ENCODE measurements at places on chromosomes 2 and 18.

GRCh38 chr2:38146907-38147307 lies 71.0 kb upstream of the CYP1B1 start:
- no peak for DNase-seq

GRCh38 chr2:232540441-232541041 lies 1.0 kb downstream of the CHRNG start:
- DNase-seq = no peak

DNA sequence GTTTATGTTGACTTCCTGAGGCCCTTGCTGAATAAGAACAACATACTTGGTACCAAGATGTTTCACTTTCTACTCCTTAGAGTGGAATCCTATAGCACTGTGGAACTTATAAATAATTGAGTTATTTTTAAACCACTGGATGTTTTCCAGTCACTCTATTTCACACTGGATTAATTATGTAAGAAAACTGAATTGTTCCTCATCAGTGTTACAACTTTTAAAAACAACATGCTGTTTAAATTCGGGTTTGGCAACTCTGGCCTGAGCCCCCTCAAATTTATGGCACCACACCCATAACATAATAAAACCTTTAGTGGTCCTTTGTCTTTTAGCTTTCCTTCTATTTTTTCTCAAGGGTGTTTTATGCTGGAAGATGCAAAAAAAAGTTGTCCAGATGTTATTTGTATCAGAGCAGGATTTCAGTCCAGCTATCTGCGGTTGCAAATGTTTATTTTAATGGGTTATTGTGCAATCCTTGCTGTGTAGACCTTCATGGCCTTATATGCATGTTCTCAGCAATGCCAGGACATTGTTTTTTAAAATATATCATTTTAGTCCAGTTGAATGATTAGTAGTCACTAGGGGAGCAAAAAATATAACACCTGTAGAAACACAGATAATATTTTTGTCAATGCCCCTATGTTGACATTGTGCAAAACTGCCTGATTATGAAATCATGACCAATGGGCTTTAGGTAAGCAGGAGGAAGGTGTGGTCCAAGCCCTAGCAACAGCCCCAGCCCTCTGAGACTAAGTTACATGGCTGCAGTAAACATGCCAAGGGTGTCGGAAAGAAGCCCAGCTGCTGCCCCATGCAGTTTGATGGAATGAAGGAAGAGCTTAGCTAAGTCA lies 638.0 kb upstream of the ZEB2 start:
- no peak for DNase-seq

- no peak for DNase-seq
Observed at GRCh38 chr2:177622521-177622920, 229.9 kb downstream of the AGPS start.

- no peak for DNase-seq
Observed at GRCh38 chr2:85692039-85692645, 2.0 kb upstream of the GNLY start.

Data from CD4-positive, alpha-beta T cell treated with Interferon alpha-2 for 1 hour (primary cell).